ENCODE measurements at places on chromosomes 3 and 15. TPM values are rescaled to one million over a fixed set of nuclear protein-coding genes. Genes with fewer than 3 reads are reported as not detected.

Gene BBX
- 62.0 TPM for total RNA-seq

Gene ARHGAP11A
- total RNA-seq = 5.3 TPM

Gene DMXL2
- 36.2 TPM for total RNA-seq

Gene TTC23
- 16.4 TPM for total RNA-seq

Gene PLSCR2
- not detected for total RNA-seq

Gene TM4SF18
- total RNA-seq = 26.1 TPM

Gene CACNA2D2
- total RNA-seq = 1.3 TPM

Gene GOLGA8S
- total RNA-seq = not detected

Gene KIF15
- total RNA-seq = 9.3 TPM

Gene GOLGA8M
- total RNA-seq = not detected

Gene MED12L
- total RNA-seq = 1.3 TPM

Gene TMEM266
- not detected for total RNA-seq

Gene TMEM39A
- 22.2 TPM for total RNA-seq

Gene SLC28A1
- not detected for total RNA-seq

Gene RPL32
- 2,292 TPM for total RNA-seq

Gene PLCL2
- 14.3 TPM for total RNA-seq

Gene PATL2
- total RNA-seq = 3.1 TPM

Gene SAMMSON
- 4.9 TPM for total RNA-seq

Gene CX3CR1
- total RNA-seq = not detected

Gene SENP7
- total RNA-seq = 93.1 TPM

Gene FOXL2NB
- total RNA-seq = not detected

Gene MESP2
- not detected for total RNA-seq

Gene LEKR1
- total RNA-seq = 2.6 TPM

Gene VWA5B2
- total RNA-seq = 100.0 TPM

Gene RASGRP1
- 4.3 TPM for total RNA-seq

Gene MINAR1
- not detected for total RNA-seq

Gene ZDHHC23
- total RNA-seq = 23.8 TPM

Gene CD80
- 0.55 TPM for total RNA-seq

Gene TMPRSS7
- not detected for total RNA-seq

Gene TMEM108
- total RNA-seq = 1.3 TPM

Gene THUMPD3
- 61.3 TPM for total RNA-seq

Gene XPC
- 51.0 TPM for total RNA-seq

Gene HGD
- 19.6 TPM for total RNA-seq

Gene AGBL1
- under 0.01 TPM for total RNA-seq

Gene SLC22A14
- total RNA-seq = not detected

Gene ILDR1
- 0.18 TPM for total RNA-seq
